Type B pancreatic cell (in vitro differentiated cells): ENCODE measurements at places on chromosomes 7 and 10.

- no peak overlapping the region for H3K4me3 ChIP-seq
- H3K36me3 ChIP-seq: no peaks in the 10 kb centered on the region
- H3K27ac ChIP-seq: no peak overlapping the region
- peaks cover 72% of the 10 kb centered on the region for H3K27me3 ChIP-seq
- H3K4me1 ChIP-seq: no peaks in the 10 kb centered on the region
Observed at GRCh38 chr10:123573236-123574108, 92.7 kb upstream of the GPR26 start.

DNA sequence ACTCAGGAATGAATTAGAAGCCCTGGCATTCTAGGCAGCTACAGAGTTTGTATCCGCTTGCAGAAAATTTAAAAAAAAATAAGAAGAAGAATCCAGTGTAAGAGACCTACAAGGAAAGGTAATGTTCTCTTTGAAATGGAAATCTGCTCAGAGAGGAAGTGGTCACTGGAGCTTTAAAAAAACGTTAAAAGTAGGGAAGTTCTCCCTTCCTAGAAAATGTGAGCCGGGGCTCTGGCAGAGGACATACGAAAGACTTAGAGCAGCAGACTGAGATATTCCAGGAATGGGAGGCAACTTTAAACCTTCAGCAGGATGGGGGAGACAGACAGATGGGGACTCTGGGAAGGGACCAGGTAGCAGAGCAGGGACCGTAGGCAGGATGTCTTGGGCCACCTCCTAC, 149.4 kb upstream of the NPS start:
- H3K4me1 ChIP-seq: peaks cover 9% of the 10 kb centered on the region
- H3K4me3 ChIP-seq: no peak overlapping the region
- no peak overlapping the region for H3K27ac ChIP-seq
- H3K27me3 ChIP-seq: no peaks in the 10 kb centered on the region
- H3K36me3 ChIP-seq: peaks cover 20% of the 10 kb centered on the region

DNA sequence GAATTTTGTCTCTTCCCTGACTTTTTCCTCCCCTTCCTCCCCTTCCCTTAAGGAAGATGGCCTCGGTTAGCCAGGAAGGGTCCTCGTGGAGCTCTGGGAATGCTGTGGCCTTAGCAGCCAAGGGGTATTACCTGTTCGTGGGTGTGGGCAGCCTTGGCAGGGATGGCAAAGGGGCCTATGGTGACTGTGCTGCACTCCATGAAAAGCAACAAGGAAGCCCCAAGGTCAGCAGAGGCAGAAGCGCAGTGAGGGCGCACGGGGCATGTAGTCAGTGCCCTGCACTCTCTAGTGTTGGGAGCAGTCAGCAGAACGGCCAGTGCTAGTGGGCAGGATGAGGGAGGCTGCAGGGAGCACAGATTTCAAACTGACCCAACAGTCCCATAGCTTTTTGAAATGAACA, 191.8 kb downstream of the ADARB2 start:
- H3K27ac ChIP-seq: no peak overlapping the region
- H3K27me3 ChIP-seq: peaks cover 39% of the 10 kb centered on the region
- H3K4me3 ChIP-seq: no peak overlapping the region
- H3K4me1 ChIP-seq: peaks cover 5% of the 10 kb centered on the region

DNA sequence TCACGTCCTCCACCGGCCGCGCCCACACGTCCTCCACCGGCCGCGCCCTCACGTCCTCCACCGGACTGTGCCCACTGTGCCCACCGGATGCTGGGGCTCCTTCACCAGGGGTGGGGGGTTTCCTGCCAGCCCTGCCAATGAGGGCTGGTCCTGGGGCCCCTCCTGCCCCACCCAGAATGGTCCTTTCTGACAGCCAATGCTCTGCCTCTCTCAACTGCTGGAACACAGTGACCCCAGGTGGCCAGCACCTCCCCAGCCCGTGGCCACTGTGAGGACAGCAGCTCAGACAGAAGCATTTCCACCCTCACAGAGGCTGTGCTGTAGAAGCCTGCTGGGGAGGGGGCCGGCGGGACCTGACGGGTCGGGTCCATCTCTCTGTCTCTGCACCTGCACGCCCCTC, 90.1 kb upstream of the DNAAF5 start:
- no peak for DNase-seq
- H3K4me3 ChIP-seq: no peak overlapping the region
- no peak overlapping the region for H3K27ac ChIP-seq
- peaks cover 6% of the 10 kb centered on the region for H3K36me3 ChIP-seq
- no peaks in the 10 kb centered on the region for H3K4me1 ChIP-seq
- no peaks in the 10 kb centered on the region for H3K27me3 ChIP-seq

- H3K27ac ChIP-seq: peak overlapping the region; percentile 83
- H3K4me1 ChIP-seq: peaks cover 53% of the 10 kb centered on the region
- no peaks in the 10 kb centered on the region for H3K27me3 ChIP-seq
- H3K36me3 ChIP-seq: peaks cover 9% of the 10 kb centered on the region
- no peak for DNase-seq
Observed at GRCh38 chr10:44958898-44959246, 730 bp upstream of the RASSF4 start.

DNA sequence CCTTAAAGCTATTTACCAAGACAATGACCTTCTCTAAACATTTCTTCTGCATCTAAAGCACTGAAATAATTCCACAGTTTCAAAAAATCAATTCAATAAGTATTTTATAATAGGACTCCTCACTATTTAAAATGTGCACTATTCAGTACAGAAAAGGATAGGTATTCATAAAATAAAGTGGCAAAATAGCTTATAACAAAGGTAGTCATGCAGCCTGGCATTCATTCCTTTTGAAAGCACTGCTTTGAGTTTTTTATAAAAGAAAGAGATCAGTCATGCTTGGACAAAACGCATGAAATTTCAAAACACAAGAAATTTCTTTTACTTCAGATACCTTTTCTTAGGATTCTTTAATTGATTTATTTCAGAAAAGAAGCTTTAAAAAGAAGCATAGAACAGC, 689.7 kb upstream of the PHF14 start:
- no peaks in the 10 kb centered on the region for H3K27me3 ChIP-seq
- no peaks in the 10 kb centered on the region for H3K4me1 ChIP-seq
- no peak overlapping the region for H3K27ac ChIP-seq
- no peaks in the 10 kb centered on the region for H3K36me3 ChIP-seq
- no peak for DNase-seq

DNA sequence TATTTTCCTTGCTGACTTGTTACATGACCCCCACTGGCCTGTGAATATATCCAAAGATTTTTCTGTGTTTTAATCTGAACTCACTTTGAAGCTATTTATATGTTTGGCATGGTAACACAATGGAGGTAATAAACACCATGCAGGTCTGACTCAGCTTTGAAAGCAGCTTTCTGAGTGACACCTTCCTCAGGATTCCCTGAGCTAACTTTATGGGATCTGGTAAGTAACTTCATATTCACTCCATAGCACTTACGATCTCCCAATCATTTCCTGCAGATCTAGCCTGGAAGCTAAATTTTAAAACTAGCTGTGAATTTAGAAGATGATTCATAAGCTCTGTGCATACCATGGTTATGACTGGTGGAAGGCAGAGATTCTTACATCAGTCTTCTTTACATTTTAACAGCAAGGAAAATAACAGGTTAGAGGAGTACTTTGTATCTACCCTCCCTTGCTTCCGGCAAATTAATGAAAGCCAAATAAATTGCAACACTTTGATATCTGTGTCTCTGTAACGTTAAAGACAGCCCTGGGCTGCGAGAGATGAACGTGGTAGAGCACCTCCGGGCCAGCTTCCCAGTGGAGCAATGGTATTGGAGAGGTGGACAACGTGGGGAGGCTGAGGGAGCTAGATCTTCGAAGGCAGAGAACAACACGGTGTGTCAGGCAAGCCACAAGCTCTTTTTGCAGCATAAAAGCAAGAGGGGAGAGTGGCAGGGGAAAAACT, 170.2 kb upstream of the KLF14 start:
- peaks cover 34% of the 10 kb centered on the region for H3K4me1 ChIP-seq
- peak overlapping the region; percentile 78 for H3K27ac ChIP-seq
- no peaks in the 10 kb centered on the region for H3K36me3 ChIP-seq
- H3K27me3 ChIP-seq: peaks cover 45% of the 10 kb centered on the region

DNA sequence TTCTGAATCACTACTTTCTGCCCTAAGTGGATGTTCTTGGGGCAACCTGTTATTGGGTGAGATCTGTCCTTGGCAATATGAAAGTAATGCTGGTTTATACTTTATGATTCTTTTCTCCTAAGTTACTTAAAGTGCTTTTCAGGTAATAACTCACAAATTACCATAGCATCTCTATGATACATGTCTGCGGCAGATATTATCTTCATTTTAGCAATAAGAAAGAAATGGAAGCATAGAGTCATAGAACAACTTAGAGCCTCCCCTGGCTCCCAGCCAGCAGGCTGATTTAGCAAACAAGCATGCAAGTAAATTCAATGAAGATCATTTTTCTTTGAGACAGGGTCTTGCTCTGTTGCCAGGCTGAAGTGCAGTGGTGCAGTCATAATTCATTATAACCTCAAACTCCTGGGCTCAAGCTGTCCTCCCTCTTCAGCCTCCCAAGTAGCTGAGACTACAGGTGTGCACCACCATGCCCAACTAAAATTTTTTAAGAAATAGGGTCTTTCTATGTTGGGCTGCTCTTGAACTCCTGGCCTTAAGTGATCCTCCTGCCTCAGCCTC, 38.1 kb upstream of the GRM8 start:
- no peaks in the 10 kb centered on the region for H3K4me1 ChIP-seq
- no peaks in the 10 kb centered on the region for H3K36me3 ChIP-seq
- no peak overlapping the region for H3K4me3 ChIP-seq
- no peak overlapping the region for H3K27ac ChIP-seq
- H3K27me3 ChIP-seq: peaks cover 6% of the 10 kb centered on the region
- DNase-seq: no peak

DNA sequence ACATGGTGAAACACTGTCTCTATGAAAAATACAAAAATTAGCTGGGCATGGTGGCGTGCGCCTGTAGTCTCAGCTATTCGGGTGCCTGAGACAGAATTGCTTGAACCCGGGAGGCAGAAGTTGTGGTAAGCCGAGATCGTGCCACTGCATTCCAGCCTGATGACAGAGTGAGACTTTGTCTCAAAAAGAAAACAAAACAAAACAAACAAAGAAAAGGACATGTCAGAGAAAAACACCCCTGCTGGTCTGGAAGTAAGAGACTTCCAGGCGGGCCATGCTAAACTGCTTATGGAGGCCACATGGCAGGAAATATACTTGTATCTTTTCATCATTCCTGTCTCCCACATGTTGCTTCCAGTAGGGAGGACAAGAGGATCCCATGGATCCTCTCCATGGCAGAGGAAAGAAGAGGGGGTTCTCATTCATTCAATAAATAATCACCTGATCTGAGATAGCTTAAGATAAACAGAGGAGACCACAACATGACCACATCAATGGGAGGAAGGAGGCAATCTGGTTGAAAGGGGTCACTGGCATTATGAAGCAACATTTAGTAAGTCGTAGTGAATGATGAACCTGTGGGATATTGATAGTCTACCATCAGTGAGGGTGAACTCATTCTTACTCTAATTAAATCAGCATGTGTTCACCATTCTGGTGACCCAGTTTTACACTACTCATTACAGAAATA, 60.5 kb upstream of the ZNF138 start:
- no peak overlapping the region for H3K4me3 ChIP-seq
- no peak overlapping the region for H3K27ac ChIP-seq
- no peak for DNase-seq
- H3K4me1 ChIP-seq: no peaks in the 10 kb centered on the region
- H3K36me3 ChIP-seq: no peaks in the 10 kb centered on the region

DNA sequence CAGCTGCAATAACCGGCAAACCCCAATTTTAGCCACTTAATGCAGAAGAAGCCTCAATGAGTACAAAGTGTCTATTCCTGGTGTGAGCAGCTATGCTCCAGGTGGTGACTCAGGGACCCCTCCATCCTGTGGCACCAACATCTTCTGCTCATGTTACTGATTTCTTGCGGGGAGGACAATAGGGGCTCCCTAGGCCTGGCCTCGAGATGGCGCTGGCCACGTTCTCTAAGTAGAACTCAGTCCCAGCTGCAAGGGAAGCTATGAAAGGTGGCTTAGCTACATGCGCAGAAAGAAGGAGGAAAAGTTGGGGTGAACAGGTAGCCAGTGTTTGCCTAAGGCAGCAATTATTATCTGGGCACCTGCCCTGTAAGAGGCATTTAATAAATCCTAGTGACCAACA, 6.6 kb downstream of the GJD4 start:
- peaks cover 9% of the 10 kb centered on the region for H3K27me3 ChIP-seq
- no peak for DNase-seq
- no peaks in the 10 kb centered on the region for H3K36me3 ChIP-seq
- no peaks in the 10 kb centered on the region for H3K4me1 ChIP-seq

- H3K4me1 ChIP-seq: peaks cover 25% of the 10 kb centered on the region
- H3K36me3 ChIP-seq: no peaks in the 10 kb centered on the region
- peaks cover 9% of the 10 kb centered on the region for H3K27me3 ChIP-seq
- no peak for DNase-seq
Observed at GRCh38 chr10:23065181-23065948, 30.0 kb upstream of the MSRB2 start.

GRCh38 chr7:144991041-144991440, 155.2 kb upstream of the TPK1 start:
- no peak for DNase-seq
- no peak overlapping the region for H3K27ac ChIP-seq
- H3K36me3 ChIP-seq: no peaks in the 10 kb centered on the region
- H3K27me3 ChIP-seq: no peaks in the 10 kb centered on the region
